ENCODE measurements at places on chromosomes 16 and 17.

DNA sequence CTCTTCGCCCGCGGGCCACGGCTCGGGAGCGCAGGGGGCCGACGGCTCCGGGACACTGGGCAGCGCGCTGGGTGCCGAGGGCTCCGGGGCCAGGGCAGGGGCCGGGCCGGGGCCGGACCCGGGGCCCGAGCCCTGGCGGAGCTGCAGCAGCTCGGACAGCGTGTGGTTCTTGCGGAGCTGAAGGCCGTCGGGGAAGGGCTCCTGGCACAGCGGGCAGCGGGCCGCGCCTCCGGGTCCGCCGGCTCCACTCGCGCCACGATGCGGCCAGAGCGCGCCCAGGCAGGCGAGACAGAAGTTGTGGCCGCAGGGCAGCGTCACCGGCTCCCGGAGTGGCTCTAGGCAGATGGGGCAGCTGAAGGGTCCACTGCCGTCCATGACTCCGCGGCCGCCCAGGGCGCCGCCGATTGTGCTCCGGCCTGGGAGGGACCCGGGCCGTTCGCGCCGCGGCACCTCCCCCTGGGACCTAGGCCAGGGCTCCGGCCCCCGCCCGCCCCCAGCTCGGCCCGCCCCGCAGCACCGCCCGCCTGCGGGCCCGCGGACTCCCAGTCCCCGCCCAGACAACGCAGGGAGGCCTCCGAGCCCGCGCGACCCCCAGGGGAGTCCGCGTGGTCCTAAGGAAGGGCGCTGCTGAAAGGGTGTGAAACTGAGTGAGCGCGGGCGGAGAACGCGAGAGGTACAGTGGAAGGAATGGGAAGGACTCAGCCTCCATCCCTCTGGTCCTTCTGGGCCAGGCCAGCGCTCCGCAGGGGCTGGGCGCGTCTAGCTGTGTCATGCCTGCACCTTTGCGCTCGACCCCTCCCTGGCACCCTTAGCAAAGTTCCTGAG is at the start of gene TRIM47:
TSS of gene TRIM47 (minus strand) at position 408 of the 825 bp plus-strand sequence. CDS start at position 375, 33 bp downstream.
- no peak for DNase-seq

DNA sequence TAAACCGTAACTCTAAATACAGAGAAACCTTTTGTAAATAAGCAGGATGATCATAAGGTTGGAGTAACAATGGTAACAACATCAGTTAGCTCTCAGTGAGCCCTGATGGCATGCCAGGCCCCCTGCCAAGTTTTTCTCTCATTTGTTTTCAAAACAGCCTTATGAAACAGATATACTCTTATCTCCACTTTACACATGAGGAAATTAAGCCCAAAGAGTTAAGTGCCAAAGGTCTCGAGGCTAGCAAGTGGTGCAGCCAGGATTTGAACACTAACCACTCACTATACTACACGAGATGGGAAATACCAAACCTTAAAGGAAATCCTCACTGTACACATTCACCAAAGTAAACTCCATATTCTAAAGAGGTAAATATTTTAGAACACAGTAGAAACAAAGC is 15.0 kb downstream of the USP31 start:
- DNase-seq = no peak

DNA sequence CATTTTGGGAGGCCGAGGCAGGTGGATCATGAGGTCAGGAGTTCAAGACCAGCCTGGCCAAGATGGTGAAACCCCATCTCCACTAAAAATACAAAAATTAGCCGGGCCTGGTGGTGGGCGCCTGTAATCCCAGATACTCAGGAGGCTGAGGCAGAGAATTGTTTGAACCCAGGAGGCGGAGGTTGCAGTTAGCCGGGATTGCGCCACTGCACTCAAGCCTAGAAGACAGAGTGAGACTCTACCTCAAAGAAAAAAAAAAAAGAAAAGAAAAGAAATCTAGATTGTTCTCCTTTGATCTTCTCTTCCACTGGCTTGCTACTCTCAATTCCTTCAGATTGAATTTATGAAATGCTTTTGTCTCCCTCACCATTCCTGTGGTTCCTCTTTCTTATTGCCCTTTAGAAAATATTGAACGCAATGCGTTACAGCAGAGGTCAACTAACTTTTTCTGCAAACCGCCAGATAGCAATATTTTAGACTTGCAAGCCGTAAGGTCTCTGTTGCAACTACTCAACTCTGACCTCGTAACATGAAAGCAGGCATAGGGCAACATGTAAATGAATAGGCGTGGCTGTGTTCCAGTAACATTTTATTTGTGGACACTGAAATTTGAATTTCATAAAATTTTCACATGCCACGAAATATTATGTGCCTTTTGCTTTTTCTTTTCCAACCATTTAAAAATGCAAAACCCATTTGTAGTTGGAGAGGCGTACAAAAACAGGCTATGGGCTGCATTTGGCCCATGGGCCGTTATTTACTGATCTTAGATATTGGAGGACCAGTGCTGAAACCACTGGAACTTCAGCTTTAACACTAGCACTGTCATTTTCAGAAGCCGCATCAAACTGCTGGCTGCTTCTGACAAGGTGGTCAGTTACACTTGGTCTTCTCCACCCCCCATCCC is 24.8 kb downstream of the PITPNC1 start:
- no peak for DNase-seq

DNA sequence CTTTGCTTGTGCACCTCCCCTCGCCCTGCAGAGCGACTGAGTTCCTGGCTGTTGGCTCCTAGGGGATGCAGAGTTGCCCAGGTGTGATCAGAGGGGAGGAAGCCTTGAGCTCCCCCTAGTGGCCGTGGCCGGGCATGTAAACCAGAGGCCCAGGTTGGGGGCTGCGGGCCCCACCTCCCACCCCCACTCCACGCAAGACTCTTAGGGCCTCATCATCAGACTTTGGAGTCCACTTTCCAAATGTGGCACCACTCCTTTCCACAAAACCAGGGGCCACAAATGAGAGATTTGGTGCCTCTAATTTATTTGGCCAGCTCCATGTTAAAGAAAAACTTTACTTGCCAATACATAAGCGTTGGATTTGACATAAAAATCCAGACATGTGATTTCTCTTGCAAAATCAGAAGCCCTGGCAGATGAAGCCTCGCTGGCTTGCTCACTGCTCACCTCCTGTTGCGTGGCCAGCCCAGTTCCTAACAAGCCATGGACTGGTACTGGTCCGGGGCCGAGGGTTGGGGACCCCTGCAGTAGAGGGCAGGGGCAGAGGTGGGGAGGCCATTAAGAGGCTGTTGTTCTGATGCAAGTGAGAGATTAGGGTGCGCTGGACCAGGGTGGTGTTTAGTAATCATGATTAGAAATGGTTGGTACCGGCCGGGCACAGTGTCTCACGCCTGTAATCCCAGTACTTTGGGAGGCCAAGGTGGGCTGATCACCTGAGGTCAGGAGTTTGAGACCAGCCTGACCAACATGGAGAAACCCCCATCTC is 28.7 kb upstream of the GAS7 start:
- peak; percentile 53 for DNase-seq
